Activated CD4-positive, CD25-positive, alpha-beta regulatory T cell treated with anti-CD3 and anti-CD28 coated beads, Interleukin-2, amount 50 U/mL, for 72 hours (primary cell): ENCODE measurements at places on chromosomes 7 and 10.

- DNase-seq: no peak
These were observed 46.7 kb downstream of the PLPP4 start for GRCh38 chr10:120503689-120504088.

DNA sequence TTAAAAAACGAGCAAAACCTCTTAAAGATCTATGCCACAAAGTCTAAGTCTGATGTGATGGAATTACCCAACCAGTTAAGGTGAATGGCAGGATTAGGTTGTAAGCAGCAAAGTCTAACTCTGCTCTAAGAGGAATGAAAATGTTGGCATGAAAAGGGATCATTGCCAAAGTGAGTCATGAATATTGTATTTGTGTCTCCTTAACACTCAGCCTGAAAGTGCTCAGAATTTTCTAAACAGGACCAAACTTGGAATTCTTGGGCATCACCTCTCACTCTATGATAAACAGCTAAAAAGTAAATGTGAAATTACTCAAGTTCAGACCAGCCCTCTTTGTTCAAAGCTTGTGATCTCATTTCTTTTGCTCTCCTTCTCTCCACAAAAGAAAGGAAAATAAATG lies 27.0 kb downstream of the PPP1R3A start:
- DNase-seq: no peak

- no peak for DNase-seq
These were observed 1.7 kb downstream of the DPY19L1 start for GRCh38 chr7:35035511-35035961.

- no peak for DNase-seq
These were observed 82.7 kb downstream of the PLCE1 start for GRCh38 chr10:94076325-94076841.

GRCh38 chr7:129807863-129808262 lies 144.9 kb downstream of the UBE2H start:
- no peak for DNase-seq

GRCh38 chr10:71358277-71358676 lies 38.4 kb upstream of the CDH23 start:
- DNase-seq: no peak

DNA sequence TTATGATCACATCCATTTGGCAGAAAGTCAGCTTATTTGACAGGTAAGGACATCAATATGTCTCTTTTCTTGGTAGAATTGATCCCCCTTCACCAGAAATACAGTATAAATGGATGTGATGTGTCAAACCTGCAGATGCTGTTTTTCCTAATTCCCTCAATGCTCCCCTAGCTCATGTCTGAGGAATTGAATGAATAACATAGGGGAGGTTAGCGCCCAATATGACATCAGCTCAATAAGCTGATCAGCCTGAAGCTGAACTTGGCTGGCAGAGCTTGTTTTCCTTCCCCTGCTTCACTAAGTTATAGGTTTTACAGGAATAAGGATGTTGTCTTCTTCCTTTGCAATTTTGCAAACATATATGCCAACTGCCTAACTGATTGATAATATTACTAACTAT lies 132.5 kb downstream of the REEP3 start:
- no peak for DNase-seq

DNA sequence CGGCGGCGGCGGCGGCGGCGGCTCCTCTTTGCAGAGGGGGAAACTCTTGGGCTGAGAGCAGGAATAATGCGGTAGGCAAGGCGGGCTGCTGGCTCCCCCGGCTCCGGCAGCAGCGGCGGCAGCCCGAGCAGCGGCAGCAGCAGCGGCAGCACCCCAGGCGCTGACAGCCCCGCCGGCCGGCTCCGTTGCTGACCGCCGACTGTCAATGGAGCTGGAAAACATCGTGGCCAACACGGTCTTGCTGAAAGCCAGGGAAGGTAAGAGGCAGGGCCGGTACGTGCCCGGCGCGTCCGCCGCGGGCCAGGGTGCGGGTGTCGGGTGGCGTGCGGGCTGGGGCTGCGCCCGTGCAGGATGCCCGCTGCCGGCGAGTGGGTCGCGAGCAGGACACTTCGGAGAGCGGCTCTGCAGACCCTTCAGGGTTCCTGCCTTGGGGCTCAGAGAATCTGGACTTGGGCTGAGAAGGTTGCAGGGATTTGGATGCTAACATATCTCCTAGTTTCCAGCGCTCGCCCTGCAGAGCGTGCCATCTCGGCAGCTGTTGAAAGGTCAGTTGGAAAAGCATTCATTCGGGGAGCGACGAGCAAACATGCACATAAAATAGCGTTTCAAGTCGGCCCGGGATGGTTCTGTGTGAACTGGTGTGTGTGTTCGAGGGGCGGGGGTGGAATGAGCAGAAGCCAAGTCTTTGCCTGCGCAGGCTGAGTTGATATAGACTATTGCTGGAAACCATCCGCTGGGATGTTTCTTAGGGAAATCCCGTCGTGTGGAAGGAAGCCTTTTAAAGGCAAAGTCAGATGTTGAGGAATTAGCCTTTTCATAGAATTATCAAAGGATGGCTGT lies 562 bp downstream of the GRK5 start:
- peak; percentile 66 for DNase-seq

- DNase-seq: no peak
These were observed 220.5 kb upstream of the ETV1 start for GRCh38 chr7:14209896-14210484.

DNA sequence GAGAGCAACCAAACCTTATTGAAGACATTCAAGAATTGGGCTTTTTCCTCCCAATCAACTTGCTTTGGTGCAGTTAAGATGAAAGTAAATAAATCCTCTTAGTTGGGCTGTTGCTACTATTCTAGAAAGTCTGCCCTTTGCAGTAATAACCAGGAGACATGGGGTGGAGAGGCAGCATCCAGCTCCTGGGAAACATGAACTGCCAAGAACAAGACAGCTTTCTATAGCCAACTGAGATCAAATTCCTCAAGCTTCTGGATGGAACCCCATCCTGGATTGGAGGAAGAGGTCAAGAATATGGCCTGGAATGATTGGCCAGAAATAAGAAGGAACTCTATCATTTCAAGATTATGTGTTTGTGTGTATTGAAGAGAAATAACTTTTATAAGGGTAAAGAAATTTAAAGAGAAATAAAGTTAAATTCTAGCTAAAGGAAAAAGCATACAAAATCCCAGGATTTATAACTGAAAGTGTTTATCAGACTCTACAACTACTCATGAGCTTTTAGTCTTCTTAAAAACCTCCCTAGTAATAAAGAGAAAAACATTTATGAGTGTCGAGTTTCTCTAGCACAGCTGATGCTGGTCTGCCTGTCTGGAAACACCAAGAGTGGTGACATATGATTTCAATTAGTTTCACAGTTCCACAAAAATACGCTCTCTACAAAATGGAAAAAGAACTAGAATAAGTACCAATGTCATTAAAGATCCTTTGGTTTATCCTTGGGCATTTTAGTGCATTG lies 70.1 kb upstream of the COL1A2 start:
- no peak for DNase-seq
